ENCODE measurements at places on chromosomes 7 and 10.

DNA sequence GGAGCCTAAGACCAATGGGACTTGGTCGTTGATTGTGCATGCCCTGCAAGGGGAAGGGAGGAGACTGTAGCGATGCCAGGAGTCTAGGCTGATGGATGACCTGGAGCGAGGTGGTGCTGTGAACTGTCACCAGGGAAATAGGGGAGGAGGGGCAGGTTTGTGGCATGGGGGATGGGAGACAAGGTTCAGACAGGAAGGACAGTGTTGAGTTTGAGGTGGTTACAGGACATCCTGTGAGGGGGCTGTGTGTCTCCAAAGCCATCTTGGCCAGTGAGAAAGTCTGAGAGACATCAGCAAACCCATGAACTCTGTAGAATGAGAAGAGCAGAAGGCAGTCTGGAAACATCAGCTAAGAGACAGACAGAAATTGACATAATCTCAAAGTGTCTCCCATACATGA lies 38.5 kb upstream of the KDM7A start:
- no peak for DNase-seq

GRCh38 chr7:70596598-70596913 lies 535.4 kb upstream of the GALNT17 start:
- no peak for DNase-seq

DNA sequence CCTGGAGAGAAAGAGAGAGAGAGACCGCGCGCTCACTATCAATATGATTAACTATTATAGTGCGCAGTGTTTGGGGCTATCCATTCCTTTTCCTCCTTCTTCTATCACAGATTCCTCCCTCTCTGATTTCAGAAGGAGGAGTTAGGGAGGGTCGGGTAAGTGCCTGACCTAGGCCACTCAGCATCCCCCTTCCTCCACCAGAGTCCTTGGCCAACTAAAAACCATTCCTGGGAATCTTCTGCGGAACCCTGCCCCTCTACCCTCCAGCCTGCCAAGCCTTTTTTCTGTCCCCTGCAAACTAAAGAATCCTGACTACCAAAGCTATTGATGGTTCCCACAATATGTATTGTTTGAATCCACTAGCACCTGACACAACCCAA lies 256.2 kb upstream of the NFE2L3 start:
- DNase-seq, result no peak

DNA sequence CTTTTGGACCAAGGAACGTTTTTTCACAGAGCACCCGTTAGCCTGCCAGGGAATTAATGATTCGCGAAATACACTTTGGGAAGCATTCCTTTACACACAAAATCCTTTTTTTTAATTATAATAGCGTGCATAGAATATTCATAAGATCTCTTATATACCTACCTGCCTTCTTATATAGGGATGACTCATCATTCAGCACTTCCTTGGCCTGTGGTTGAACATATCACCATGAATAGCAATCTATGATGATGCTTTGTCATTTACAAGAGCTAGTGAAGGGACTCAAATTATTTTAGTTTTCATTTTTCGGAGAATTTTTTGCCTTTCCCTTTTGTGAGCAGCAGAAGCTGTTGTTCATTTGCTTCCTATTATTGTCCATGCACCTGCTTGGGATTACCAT lies 97.0 kb downstream of the CDH23 start:
- no peak for DNase-seq

DNA sequence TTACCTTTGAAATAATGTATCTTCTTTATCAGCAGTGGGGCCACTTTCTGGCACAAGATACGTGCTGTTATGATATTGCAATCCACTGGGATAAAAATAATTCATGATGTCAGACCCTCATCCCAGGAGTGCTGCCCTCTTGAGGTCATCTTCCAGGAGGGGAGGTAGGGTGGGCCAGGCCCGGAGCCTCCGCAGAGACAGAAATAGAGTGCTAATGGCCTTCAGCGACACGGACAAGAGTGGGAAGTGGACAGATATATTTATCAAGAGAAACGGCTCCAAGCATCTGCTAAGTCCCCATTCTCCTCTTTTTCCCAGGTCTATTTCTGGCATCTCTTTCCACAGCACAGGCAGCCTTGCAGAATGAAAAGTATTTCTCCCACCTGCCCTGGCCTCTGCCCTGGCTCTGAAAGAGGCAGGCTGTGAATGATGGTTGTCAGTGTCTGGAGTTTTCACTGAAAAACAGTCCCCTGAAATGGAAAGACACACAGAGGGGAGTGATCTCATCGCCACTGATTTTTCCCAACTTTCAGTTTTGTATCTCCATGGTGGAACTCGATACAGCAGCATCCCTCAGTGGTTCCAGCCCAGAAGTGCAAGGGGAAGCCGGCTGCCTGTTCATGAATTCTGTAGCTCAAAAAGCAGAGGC lies 251.7 kb upstream of the MYO3A start:
- DNase-seq, result no peak

GRCh38 chr7:51476026-51476425 lies 159.4 kb upstream of the COBL start:
- DNase-seq, result no peak

DNA sequence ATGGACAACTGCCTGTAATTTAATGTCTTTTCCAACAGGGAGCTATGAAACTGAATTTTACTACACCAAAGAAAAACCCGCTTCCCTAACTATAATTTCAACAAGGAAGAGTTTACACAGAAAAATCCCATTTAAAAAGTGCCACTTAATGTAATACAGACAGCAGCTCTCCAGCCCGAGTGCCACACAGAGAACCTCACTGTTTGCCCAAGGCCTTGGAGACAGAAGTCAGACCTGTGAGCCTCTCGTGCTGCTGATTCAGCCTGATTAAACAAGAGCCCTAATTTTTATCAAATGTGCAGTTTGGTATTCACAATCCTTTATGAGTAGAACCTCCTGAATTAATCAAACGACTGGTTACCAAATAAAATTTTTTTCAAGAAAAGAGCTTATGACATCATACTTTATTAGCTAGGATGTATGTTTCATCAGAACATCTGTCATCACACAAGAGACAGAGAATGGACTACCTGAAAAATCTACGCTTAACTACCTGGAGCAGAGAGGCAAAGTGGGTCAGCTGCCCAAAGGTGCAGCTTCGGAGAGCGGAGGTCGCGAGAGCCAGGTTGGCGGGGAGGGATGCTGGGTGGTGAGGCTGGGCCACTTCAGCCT lies 543.6 kb downstream of the SDK1 start:
- no peak for DNase-seq

DNA sequence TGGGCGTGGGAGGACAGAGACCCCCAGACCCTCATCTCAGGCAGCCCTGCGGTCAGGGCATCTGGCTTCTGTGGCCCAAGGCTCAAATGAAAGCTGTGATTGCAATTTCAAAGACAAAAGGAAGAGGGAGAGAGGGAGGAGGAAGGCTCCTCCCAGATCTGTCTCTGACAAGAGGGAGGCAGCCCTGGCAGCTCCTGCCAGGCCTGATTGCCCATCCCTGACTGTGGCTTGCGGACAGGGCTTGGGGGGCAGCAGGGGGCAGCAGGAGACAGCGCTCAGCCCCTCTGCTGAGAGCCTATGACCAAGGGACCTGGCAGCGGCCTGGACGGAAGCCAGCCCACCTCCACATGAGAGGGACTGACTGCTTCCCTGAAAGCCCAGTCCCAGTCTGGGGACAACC lies 91.8 kb downstream of the PTPRN2 start:
- DNase-seq, result no peak

- no peak for DNase-seq
Measured at GRCh38 chr7:1156782-1157535, 3.0 kb downstream of the ZFAND2A start.

- no peak for DNase-seq
Measured at GRCh38 chr7:70047891-70048448, 449.7 kb downstream of the AUTS2 start.

DNA sequence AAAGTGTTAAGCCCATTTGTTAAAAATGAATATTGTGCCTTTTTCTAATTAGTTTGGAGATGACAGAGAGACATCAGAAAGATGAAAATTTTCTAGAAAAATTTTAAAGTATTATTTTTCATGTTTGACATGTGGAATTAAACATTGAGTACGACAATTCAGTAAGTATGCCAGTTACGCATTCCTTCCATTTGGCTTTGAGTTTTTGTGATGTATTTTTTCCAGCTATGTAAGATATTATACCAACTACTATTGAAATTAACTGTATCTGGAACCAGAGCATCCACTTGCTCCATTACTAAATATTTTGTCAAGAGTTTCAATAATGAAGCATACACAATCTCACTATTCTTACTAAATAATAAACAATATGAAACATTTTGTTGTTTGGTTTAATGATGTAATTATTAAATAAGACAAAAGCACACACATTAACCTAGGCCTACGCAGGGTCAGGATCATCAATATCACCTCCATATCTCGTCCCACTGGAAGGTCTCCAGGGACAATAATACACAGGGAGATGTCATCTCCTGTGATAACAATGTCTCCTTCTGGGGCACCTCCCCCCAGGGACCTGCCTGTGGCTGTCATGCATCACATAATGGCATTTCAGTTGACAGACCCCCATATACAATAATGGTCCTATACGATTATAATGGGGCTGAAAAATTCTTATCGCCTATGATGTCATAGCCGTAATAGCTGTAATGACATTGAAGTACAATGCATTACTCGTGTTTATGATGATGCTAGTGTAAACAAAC lies 274.1 kb downstream of the REEP3 start:
- no peak for DNase-seq

- no peak for DNase-seq
Measured at GRCh38 chr10:68795886-68796532, 31.3 kb upstream of the STOX1 start.

DNA sequence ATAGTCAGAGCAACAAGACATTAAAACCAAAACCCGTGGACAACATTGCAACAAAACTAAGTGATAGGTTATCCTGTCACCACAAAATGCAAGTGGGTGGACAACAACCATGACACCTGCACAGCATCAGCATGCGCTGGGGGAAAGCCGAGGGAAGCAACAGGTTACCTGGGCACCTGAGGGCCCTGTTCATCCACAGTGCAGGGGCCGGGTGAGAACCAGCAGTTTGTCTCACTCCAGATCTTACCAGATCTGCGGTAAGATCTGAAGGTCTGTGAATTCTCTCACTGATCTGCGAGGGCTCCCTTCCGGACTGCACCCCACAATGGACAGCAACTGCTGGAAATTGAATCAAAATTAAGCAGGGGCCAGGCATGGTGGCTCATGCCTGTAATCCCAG lies 30.5 kb upstream of the GRID1 start:
- no peak for DNase-seq

- no peak for DNase-seq
Measured at GRCh38 chr7:24797270-24797669, 40.0 kb upstream of the GSDME start.

DNA sequence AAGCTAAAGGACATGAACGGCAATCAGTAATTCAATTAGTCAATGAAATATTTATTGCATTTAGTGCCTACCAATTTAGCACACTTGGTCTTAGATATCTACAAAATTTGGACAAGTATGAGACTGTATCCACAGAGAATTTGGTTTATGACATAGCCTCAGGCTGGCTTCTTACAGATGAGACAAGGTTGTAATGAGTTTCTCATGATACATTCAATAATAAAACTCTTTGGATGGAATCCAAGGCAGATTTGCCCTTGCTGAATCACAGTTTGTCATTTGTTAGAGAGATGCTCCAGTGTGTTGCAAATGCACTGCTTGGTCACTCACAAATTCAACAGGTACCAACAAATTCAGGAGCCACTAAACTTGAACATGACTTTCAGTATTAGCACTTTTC lies 162.5 kb downstream of the GPR37 start:
- DNase-seq, result no peak

DNA sequence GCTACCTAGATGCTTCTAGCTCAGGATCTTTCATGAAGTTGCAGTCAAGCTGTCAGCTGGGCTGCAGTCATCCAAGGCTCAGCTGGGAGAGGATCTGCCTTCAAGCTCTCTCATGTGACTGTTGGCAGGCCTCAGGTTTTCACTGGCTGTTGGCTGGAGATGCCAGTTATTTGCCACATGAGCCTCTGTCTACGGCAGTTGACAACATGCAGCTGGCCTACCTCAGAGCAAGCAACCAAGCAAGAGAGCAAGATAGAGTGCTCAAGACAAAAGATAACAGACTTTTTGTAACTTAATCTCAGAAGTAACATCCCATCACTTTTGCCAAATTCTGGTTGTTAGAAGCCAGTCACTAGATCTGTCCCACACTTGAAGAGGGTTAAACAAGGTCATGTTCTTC lies 125.8 kb downstream of the TPST1 start:
- DNase-seq, result no peak

DNA sequence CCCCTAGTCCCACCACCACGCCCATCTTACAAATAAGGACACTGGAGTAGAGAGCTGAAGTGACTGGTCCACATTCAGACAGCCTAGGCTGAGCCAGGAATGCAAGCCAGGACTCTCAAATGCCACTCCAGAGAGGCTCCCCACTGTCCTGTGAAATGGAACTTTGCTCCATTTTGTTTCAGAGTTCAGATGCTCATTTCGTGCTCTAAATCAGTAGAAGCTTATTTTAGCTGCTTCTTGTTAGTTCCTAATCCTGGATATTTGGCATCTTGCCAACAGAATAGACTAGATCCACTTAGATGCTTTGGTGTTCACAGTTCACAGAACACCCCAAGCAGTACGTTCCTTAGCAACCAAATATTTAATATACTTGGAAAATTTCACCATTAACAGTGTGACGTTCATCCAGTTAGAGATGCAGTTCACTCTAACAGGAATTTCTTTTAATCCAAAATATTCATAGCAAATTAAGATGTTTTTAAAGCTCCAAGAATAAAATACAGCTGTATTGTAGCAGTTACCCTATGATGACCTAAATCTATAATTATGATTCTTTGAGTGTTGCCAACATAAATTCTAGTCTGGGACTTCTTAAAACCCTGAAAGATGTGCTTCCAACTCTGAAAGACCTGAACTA lies 7.3 kb downstream of the MMP21 start:
- no peak for DNase-seq

DNA sequence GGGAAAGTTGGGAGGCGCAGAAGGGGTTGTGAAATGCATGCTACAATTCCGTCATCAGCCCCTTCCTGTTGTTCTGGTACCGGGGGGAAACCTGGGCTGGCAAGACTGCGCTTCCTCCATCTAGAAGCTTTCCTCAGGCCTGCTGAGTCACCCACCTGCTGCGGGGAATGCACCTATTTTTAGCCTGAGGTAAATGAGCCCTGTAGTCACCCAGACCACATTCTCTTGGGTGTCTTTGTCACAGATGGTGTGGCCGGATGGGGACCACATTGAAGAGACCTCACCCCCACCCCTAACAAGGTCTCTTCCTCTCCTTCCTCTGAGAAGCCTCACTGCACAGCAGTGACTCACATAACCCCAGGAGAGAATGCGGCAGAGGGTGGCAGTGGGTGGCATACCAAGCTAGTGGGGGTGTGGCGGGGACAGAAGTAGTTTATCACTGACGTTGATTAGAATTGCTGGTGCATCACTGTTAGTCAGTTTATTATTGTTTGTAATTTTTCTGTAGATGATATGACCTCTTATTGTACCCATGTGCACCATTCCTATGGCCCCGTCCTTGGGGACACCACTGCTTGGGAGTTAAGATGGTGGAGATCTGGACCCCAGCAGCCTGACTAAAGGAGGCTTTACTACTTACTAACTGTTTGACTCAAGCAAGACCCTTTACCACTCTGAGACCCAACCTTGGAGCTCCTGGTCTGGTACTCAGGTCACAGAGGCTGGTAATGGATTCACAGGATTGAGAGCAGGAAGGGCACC lies 83.0 kb upstream of the DUSP5 start:
- DNase-seq, result peak; percentile 74
